Cortex of kidney (tissue), 1 donor: ENCODE measurements at places on chromosomes 6 and 20.

DNA sequence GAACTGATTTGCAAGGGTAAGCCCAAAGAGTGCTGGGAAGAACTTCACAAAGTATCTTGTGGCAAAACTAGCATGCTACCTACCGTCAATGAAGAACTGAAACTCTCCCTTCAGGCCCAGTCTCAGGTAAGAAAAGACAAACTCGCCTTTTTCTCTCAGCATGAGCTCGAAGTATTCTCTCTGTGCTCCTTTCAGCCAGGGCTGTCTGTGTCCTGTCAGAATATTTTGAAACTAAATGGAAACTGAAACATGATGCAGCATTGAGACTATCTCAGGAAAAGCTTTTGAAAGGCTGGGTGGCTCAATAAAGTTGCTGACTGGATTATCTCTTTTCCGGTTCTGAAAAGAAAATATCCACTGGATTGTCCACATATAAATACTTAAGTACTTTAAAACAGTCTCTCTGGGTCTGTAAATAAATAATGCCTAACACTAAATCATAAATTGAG lies 696 bp downstream of the CALHM5 start:
- no peak for DNase-seq

DNA sequence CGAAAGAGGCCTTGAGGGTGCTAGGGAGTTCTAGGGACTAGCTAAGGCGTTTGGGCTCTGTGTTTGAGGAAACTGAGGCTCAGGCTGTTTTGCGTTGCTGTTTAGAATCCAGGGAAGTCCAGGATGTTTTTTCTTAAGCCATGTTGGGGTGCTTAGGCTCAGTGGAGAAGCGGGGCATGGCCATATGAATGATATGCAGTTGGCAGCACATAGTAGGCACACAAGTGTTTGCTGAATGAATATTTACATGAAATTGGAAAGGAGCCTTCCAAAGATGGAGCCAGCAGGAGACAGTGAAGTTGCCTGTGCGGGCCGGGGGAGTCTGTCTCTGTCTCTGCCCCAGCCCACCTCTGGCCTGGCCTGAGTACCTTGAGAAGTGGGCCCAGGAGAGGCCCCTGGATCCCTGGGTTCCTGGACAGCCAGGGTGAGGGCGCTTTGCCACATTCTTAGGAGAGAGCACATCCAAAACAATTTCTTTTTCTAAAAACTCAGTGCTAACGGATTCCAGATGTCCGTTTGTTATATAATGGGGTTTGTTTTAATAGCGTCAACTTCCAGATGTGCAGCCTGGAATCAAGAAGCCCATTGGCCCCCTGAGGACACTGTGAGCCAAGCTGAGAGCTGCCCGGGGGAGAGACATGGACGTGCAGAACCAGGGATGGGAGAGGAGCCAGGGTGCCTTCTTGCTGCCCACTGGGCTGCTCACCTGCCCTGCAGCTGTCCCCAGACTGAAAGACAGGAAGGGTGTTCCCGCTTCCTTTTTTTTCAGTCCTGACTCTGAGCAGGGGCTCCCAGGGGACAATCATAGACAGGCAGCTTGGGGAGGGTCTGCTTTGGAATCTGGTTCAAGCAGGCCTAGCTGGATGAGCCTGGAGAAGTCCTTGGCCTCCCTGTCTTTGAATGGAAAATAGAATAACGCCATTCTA lies 20.1 kb upstream of the EMILIN3 start:
- no peak for DNase-seq

DNA sequence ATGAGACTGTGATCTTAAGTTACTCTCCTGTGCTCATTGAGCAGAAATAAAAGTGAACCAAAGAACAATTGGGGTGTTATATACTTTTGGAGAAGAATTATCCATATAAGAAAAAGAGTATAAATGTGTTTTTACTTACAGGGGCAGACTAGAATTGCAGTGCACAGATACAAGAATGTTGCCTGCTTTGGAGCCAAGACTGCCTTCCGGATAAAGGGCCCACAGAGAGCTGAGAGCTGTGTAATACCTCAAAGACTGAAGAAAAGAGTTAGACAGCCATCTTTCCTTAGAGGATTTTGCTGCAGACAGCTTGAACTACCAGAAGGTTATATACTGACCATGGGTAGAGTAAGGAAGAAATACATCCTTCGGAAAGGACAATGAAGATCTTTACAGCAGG lies 1235.5 kb upstream of the CITED2 start:
- no peak for DNase-seq

DNA sequence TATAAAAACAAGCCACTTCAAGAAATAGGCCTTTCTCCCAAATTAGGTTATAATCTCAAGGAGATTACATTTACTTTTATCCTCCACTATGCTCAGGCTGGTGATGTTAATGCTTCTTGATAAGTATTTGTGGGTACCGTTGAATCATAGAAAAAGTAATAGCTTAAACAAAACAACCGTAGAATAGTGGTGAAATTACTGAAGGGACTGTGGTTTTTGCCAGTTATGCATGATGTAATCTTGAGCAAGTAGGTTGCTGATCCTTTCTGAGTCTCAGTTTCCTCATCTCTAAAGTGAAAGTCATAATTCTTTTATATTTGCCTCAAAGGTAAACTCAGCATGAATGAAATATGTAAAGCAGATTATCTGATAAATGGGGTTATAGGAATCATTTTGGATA lies 187.3 kb upstream of the JAG1 start:
- DNase-seq = no peak

- no peak for DNase-seq
Measured at GRCh38 chr20:44020406-44021148, 105.9 kb downstream of the TOX2 start.

GRCh38 chr6:152401978-152402377 lies 235.2 kb downstream of the SYNE1 start:
- no peak for DNase-seq

DNA sequence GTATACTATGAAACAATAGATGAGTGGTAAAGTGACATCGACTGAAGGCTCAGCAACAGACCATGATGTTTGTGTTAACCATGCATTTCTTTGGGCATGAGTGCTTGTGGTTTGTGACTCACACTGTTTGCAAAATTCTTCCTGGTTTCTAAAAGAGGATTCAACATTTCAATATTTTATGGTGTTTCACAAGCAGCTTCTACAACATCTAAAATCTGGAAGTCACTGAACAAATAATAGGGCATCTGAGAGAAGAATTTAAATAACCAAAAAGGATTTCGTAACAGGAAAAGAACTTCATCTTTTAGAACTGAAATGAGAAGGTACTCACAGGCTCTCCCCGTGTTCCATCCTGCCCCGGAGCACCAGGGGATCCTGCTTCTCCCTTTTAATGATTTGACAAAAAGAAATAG lies 146.2 kb downstream of the COL21A1 start:
- no peak for DNase-seq

DNA sequence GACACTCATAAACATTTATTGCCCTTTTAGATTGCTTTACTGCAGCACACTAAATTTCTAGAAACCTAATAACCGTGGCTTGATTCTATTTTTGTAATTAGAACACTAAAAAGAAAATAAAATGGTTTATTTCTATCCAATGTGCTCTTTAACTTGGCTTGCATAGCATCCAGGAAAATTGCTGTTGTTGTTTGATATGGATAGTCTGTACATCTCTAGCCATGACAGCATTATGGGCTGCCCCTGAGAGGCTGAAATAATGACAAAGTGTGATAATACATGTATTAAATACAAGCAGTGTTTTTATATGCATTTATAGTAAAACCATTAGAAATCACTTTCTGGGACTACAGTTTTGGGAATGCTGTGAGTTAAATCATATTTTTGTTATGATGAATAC lies 472.5 kb downstream of the EPM2A start:
- DNase-seq = no peak

GRCh38 chr20:59405226-59406200 lies 105.1 kb downstream of the EDN3 start:
- no peak for DNase-seq

DNA sequence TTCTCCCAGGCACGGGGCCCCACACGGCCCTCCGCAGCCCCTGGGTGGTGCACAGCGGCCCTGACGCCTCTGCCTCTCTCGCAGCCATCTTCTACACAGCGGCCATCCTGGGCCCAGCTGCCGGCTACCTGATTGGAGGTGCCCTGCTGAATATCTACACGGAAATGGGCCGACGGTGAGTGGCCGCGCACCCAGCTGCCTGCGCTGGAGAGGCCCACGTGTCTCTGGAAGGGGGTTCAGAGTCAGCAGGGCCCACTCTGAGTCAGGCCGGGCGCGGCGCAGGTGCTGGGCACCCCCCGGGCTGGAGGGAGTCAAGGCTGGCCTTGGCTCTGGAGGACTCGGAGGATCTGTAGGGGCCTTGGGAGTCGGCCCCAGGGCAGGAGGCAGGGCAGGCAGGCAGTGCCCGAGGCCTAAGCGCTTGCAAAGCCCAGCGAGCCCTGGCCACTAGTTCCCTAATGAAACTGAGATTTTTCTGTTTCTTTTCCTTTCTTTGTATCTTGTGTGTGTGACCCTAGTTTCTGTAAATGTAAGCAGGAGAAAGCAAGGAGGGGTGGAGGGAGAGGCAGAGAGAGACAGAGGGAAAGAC lies 16.4 kb downstream of the SLCO4A1 start:
- DNase-seq = no peak

DNA sequence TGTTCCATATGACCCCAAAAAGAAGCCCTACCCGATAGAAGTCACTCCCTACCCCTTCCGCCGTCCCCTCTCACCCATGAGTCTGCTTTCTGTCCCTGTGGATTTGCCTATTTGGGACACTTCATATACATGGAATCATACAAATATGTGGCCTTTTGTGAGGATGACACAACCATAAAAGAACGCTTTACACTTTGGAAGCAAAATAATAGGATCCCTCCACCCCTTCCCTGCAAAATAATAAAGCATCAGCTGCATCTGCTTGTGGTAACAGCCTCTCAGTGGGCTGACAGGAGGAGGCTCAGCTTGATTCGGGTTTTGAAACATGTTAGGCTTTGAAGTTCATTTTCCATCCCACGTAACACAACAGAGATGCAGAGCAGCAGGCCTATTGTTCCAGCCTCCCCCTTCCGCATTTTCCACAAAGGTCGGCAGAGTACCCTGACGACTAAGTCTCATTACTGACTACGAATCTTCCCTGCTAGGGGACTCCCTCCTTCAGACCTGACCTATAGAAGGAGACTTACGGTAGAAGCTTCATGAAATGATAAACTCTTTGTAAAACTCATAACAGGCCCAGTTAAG lies 99.1 kb downstream of the ALDH8A1 start:
- DNase-seq = no peak

GRCh38 chr6:31493875-31494694 lies 3.9 kb upstream of the MICB start:
- DNase-seq = no peak

DNA sequence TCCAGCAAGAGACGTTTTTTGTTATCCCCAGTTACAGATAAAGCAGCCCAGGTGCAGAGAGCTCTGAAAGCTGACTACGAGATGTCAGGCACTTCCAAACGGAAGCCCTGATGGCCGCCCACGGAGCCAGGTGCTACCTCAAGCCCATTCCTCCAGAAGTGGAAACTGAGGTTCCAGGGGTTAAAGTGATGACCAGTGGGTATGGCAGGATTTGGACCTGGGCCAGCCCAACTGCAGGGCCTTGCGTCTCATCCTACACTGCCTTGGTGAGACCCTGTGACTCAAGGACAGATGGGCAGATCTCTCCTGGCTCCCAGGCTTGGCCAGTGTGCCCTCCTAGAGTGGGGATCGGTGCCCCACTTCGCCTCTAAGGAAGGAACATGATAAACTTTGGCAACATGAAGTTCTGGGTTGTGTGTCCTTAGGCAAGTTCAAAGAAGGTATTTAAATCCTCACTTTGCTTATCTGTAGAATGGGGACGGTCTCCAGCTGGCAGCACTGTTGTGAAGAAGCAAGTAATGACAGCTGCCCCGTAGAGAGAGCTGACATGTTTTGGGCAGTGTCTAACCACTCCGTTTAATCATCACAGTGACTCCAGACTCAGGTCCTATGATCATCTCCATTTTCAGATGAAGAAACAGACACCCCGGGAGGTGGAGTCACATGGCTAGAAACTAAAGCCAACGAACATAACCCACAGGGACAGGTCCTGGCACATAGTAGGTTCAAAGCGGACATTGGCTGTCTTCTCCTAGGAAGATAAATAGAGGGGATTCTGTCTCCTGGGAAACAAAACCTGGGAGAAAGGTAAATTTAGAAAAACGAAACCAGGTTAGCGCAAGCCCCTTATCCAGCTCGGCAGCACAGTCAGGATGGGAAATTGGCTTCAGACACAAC lies 34.4 kb upstream of the CDH22 start:
- DNase-seq = no peak

DNA sequence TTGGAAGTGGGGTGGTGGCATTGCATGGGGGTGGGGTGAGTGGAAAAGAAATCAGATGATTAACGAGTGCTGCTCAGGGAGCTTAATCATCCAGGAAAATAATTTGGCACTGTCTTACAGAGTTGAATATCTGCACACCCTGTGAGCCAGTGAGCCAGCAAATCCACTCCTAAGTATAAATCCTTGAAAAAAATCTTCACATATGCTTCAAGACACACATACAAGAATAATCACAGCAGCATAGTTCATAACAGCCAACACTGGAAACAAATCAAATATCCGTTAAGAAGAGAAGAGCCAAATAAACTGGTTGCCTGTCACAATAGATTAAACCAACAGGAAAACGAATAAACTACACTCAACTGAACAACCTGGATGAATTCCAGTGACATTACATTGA lies 62.8 kb downstream of the SAMD3 start:
- DNase-seq = no peak

GRCh38 chr6:139860203-139860602 lies 485.8 kb upstream of the CITED2 start:
- no peak for DNase-seq

GRCh38 chr6:105920071-105920470 lies 166.1 kb upstream of the PRDM1 start:
- no peak for DNase-seq

GRCh38 chr6:157281570-157281969 lies 41.7 kb downstream of the TMEM242 start:
- no peak for DNase-seq

GRCh38 chr20:34200023-34200422 lies 41.2 kb upstream of the ASIP start:
- DNase-seq = no peak

GRCh38 chr6:48678390-48678789 lies 567.4 kb upstream of the PTCHD4 start:
- DNase-seq = no peak

DNA sequence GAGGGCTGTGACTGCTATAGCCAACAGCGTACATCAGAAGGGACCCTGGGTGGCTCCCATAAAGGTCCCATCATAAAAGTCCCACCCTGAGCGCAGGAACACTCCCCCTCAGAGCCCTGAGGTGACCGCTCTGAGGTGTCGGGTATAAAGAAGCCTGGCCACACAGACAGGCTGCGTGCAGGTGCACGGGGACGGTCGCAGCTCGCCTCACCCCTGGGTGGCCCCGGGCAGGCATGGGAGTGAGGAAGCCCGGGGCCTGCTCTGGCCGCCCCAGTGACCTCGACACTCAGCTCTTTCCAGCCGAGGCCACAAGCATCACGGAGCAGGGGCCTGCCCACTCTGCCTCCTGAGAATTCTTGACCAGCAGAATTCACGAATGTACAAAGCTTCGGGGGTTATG lies 14.4 kb upstream of the RNASET2 start:
- DNase-seq = no peak

- no peak for DNase-seq
Measured at GRCh38 chr6:40164345-40164755, 230.1 kb upstream of the MOCS1 start.

GRCh38 chr20:10731190-10731965 lies 57.6 kb upstream of the JAG1 start:
- DNase-seq = no peak

GRCh38 chr20:32450484-32451061 lies 92.4 kb downstream of the ASXL1 start:
- DNase-seq = no peak
